ENCODE measurements at places on chromosomes 6 and 20. TPM values are rescaled to one million over a fixed set of nuclear protein-coding genes. Genes with fewer than 3 reads are reported as not detected.

Gene MPIG6B
- total RNA-seq = 0.33 TPM

Gene TMC2
- 0.07 TPM for total RNA-seq

Gene CRISP2
- total RNA-seq = not detected

Gene KHDC1
- total RNA-seq = 10.2 TPM

Gene PGC
- total RNA-seq = not detected

Gene BPIFA2
- total RNA-seq = not detected

Gene PABPC1L
- total RNA-seq = 135 TPM

Gene ITPA
- 54.7 TPM for total RNA-seq

Gene GRIK2
- total RNA-seq = 2.9 TPM

Gene CDK5RAP1
- total RNA-seq = 38.7 TPM

Gene CDH22
- 0.18 TPM for total RNA-seq

Gene PPP1R14C
- 0.38 TPM for total RNA-seq

Gene TFAP2B
- 5.0 TPM for total RNA-seq

Gene CTCFL
- 0.33 TPM for total RNA-seq

Gene RCAN2
- total RNA-seq = 4.0 TPM

Gene SLC44A4
- total RNA-seq = 0.66 TPM
